H1 (cell line): ENCODE measurements at places on chromosomes 2 and 18. TPM values are rescaled to one million over a fixed set of nuclear protein-coding genes. Genes with fewer than 3 reads are reported as not detected.

DNA sequence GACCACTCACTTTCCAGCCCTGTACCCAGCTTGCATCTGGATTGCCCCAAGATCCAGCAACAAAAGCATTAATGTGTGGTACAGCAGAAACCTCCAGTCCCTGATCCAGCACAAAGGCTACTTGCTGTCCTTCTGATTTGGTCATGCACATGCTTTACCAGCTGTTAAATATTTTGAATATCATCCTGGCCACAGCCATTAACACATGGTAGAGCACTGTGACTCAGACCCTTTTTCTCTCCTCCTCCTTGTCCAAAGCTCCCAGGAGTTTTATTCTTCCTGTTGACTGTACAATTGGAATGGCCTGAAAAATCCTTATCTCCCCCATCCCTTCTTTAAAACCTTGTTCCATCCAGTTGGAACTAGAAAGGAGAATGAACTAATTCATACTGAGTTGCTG is 419.7 kb upstream of the TNP1 start:
- no peak for DNase-seq

GRCh38 chr2:20562540-20563225 is 88.2 kb downstream of the HS1BP3 start:
- DNase-seq, result no peak

- DNase-seq, result no peak
Observed at GRCh38 chr2:42030200-42030759, 17.5 kb upstream of the PKDCC start.

Gene MATN3
- total RNA-seq, result 9.7 and 9.9 TPM in 2 replicates

Gene ARID5A
- total RNA-seq, result 4.4 and 5.3 TPM in 2 replicates

Gene UGT1A3
- total RNA-seq, result not detected in 2 replicates

Gene FBXO48
- 1.1 TPM in 2 replicates for total RNA-seq

Gene IL18R1
- total RNA-seq, result 0.54 TPM in 1 of 2 replicates, not detected in the other

Gene IL36A
- total RNA-seq, result not detected in 2 replicates

Gene SAG
- not detected in 2 replicates for total RNA-seq
